ENCODE measurements at places on chromosomes 5 and 9.

- no peak for DNase-seq
Observed at GRCh38 chr5:104189909-104190308, 627.3 kb upstream of the NUDT12 start.

DNA sequence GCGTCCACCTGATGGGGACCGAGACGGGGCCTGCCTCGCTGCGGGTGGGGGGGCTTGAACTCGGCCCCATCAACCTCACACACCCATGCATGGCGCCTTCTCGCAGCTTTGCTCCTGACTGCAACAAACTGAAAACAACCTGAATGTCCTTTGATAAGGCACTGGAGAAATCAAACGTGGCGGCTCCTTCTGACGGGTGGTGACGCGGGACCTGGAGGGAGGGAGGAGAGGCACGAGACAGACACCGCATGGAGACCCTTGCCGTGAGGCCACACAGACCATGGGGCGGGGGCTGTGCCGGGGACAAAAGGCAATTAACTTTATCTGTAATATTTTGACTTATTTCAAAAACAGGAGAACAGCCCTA is 48.6 kb downstream of the NACC2 start:
- DNase-seq: no peak

- no peak for DNase-seq
Observed at GRCh38 chr5:108367679-108368334, 14.1 kb downstream of the FBXL17 start.

- no peak for DNase-seq
Observed at GRCh38 chr9:19994296-19994695, 205.5 kb upstream of the SLC24A2 start.

- DNase-seq: no peak
Observed at GRCh38 chr9:93216073-93216365, 32.1 kb downstream of the WNK2 start.

GRCh38 chr5:32331217-32331934 is 18.6 kb upstream of the MTMR12 start:
- DNase-seq: no peak

- DNase-seq: no peak
Observed at GRCh38 chr5:34016222-34016621, 8.4 kb upstream of the AMACR start.

Data from CD4-positive, alpha-beta T cell treated with Interferon alpha-2 for 1 hour (primary cell).